ENCODE measurements at places on chromosomes 12 and 14.

DNA sequence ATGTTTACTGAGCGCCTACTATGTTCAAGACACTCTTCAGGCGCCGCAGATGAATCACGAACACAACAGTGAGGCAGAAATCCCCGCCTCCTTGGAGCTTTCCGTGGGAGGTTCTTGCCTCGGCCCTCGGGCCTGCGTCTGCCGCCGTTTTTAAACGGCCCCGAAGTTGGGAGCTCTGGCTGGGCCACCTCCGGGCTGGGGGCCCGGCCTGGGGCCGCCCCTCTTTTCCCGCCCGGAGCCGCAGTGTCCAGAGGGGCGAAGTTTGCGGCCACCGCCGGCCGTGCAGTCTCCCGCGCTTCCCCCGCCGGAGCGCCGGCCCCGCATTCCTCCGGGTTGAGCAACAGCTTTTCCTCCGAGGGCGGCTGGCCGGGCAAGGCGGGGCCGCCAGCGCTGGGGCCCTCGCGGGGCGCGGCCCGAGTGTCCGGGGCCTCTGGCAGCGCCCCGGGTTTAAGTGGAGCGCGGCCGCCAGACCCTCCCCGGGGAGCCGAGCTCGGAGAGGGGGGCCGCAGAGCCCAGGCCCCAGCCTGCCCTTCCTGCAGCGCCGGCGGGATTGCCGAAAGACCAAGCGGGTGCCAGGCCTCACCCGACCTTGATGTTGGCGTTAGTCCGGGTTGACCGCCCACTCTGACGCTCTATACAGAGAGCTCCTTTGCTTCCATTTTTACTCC, 18.7 kb upstream of the CTDSP2 start:
- DNase-seq, result peak; percentile 77

- DNase-seq, result no peak
These were observed 30.8 kb downstream of the XRCC3 start for GRCh38 chr14:103684471-103684870.

GRCh38 chr14:25004389-25004809, 45.5 kb downstream of the STXBP6 start:
- no peak for DNase-seq

DNA sequence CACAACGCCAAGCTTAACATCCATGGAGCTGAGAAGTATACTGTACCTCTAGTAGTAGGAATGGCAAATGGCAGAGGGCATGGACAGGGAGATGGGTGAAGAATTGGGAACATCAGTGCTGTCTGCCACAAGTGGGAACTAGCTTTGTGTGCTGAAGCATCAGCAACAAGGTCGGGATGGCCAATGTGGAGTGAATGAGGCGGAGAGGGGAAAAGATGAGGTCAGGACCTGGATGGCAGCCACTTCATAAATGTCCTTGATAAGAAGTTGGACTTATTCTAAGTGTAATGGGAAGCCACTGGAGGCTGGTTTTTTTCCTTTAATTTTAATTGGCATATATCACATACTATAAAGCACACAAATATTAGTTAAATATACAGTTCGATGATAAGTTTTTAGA, 21.9 kb upstream of the CLMN start:
- DNase-seq, result no peak

GRCh38 chr12:6312529-6313325, 2.2 kb downstream of the PLEKHG6 start:
- no peak for DNase-seq

GRCh38 chr12:90216815-90217214, 508.2 kb upstream of the ATP2B1 start:
- no peak for DNase-seq

DNA sequence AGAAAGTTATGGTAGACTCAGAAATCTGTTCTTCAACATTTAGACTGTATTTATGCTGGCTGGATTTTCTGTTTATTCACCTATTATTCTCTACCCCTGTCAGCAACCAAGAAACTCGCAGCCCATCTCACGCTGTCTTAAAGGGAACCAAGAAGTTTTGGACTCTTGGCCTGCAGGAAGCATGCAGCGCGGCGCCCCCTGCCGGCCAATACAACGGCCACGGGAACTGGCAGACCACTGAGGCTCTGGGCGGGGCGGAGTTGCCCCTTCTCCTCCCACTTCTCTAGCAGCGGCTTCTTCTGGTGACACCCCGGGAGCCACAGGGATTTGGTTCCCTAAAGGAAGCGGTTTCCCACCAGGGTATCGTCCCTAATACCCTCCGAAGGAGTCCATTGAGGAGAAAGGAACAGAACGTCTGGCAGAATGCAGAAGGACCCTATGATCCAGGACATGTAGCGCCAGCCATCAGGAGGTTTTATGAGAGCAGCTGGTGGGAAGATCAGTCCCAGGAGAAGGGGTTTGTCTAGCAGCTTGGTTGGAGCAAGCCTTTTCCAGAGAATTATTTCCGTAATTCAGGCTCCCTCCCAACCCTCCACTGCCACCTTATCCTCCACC, 21.0 kb upstream of the RNASE2 start:
- DNase-seq, result peak; percentile 9

DNA sequence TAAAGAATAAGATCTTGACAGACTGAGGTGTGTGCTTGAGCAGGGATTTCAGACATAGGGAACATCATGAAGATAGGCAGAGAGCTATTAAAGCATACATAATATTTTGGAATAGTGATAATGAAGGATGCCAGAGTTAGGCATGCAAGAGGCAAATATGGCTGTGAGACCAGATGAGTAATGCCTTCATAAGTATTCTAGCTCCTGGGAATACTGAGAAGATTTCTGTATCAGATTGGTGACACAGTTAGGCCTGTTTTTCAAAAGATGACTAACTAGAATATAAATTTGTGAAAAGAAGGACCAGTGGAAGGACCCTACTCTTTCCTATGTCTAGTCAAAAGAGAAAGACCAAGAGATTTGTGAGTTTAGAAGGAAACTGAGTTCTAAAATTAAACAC, 108.8 kb downstream of the TXNDC16 start:
- DNase-seq, result no peak

DNA sequence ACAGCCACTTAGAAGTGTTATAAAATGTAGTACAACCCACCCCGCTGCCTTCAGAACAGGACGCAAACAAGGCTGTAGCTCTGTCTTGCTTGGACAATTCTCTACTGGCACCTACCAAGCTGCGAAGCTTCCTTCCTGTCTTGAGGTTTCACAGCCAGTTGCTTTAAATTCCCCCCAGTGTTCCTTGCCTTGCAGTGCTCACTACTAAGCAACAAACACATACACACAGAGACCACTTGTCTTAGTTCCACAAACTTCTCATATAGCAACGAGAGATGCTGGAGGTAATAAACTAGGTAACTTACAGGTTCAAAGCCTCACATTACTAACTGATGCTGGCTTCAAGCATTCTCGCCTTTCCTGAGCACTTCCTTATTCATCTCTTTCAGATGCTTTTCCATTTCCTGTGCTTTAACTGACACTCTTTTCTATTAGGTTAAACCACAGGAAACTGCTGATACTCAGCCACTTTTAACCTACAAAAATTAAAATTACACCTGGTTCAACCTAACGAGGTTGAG, 91.5 kb upstream of the PTGDR start:
- DNase-seq, result no peak

DNA sequence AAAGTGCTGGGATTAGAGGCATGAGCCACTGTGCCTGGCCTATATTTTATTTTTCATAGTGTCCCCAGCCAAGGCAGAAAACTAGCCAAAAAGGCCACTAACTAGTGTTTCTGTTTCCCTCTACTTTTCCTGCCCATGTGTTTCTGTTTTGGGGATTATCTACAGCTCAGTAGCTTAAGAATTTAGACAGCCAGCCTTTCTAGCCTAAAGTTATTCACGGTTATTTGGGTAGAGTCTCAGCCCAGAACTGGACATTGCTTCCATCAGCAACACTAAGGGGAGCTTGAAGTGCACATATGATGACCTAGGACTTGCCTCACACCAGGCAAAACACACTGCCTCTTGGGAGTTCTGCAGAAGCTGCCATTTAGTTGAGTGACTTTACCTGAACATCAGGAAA, 17.9 kb downstream of the PROX2 start:
- DNase-seq, result no peak

DNA sequence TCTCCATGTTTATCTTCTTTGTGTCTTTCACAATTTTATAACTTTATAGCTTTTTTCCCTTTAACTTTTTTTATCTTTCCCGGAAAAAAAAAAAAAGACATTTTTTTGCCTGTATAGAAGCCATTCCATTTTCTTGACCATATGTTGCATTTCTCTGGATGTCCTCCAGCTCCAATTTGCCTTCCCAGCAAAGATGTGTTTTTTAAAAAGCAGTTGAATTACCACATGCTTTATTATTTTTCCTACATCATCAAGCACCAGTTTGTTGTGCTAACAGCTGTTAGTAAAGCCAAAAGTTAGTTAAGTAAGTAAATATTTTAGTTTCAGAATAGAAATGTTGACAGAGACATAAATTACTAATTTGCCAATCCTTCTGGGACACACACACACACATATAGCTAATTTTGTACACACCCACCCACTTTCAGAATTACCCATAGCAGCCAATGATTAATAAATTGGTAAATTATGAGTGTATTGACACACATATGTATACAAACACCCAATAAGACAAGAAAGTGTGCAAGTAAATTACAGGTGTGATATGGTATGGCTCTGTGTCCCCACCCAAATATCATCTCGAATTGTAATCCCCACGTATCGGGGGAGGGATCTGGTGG, 118.3 kb downstream of the SLC38A6 start:
- no peak for DNase-seq

- DNase-seq, result no peak
These were observed 9.1 kb downstream of the OR6S1 start for GRCh38 chr14:20632448-20632830.

DNA sequence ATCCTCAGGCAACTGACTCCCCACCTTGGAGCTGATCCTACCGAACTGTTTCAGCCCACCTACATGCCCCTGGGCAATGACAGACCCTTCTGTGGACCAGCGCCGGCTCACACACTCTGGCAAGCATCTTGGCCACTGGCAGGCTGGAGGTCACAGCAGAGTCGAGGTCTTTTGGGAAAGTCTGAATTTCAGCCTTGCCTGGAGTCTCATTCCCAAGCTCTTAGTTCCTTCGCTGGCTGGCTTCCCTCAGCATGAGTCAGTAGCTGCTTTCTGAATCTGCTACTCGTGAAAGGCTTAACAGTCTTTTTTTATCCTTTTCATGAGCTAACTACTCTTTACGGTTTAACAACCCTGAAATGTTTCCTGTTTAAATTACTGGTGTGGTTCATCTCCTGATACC, 44.5 kb downstream of the ASCL4 start:
- peak; percentile 27 for DNase-seq

DNA sequence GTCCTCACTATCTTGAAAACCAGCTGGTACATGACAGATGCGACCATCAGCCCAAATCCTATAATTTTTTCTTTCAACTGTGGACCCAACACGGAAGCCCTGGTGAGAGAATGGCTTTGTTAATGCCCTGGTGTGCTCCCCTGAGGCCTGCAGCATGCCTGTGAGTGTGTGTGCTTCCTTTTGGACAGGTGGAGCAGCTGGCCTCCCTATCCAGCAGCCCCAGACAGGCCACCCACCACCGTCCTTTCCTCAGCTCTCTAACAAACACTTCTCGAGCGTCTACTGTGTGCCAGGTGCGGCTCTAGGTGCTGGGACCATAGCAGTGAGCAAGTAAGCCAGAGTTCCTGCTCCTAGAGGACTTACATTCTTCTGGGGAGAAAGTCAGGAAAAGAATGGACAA, 78.9 kb upstream of the GZMB start:
- DNase-seq, result no peak

DNA sequence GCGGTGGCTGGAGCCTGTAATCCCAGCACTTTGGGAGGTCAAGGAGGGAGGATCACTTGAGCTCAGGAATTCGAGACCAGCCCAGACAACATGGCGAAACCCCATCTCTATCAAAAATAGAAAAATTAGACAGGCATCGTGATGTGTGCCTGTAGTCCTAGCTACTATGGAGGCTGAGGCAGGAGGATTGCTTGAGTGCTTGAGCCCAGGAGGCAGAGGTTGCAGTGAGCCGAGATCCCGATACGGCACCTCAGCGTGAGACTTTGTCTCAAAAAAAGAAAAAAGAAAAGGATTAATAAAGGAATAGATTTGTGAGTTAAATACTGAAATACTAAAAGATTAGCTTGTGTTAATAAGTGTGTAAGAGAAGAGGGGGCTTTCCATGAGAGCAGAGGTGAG, 29.4 kb downstream of the RPGRIP1 start:
- no peak for DNase-seq

DNA sequence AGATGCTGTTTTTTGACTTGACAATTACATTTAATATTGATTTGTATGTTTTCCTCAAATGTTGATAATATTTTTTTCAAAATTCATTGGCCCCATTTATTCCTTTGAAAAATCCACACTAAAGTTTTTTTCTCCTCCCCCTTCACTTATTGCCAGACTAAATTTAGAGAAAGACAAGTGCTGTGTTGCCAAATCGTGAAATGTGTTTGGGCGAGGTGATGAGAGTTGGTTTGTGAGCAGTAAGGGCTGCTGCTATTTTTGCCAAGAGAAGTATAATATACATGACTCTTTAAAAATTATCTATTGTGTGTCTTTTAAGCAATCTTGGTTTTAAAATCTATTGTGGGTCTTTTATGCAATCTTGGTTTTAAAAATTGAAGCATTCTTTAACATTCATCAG, 188.9 kb downstream of the PPFIA2 start:
- DNase-seq, result no peak

DNA sequence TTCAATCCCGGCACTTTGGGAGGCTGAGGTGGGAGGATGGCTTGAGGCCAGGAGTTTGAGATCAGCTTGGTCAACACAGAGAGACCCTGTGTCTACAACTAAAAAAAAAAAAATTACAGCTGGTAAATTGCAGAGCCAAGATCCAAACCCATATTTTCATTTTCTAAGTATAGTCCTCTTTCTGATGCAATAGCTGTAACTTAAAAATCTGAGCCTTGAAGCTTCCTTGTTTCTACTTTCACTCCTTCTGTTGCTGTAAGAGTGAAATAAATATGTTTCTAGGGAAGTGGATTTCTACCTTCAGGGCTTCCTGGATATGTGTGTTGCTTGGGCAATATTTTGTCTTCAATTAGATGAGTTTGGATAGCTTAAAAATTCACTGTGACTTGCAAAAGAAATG, 42.0 kb upstream of the PRICKLE1 start:
- DNase-seq, result no peak

DNA sequence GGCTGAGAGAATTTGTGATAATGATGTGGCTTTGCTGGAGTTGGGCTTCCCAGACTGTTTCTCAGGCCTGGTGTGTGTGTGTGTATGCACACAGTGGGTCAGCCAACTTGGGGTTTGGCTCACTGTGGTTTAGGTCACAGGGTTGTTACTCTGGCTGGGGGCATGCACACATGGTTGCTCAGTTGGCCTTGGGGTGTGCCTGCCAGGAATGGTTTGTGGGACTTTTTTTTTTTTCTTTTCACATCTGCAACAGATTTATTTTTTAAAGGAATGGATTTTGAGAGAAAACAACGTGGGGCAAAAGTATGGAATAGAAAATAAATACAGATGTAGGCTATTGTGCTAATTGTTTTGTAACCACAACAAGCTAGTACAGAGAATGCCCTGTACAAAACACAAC, 25.0 kb upstream of the GTF2A1 start:
- DNase-seq, result no peak
